ENCODE measurements at places on chromosomes 3 and 15.

- no peak for DNase-seq
These were observed 112.0 kb upstream of the TJP1 start for GRCh38 chr15:29934251-29934650.

DNA sequence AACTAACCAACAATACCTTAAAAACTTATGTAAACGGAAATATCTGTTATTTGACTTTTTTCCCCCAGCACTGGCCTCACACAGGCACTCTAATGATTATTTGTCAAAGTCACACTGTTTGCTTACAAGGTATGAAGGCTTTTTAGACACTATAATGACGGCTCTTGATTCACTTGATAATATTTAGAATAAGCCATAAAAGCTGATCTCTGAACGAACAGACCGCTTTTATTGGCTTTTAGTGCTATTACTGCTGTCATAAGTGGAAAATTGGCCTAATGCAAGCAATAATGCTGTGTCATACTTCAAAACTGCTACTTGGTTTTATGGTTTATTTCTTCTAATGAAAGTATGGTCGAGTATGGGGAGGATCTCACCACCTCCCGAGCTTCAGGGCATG, 35.1 kb downstream of the MDFIC2 start:
- DNase-seq, result no peak

DNA sequence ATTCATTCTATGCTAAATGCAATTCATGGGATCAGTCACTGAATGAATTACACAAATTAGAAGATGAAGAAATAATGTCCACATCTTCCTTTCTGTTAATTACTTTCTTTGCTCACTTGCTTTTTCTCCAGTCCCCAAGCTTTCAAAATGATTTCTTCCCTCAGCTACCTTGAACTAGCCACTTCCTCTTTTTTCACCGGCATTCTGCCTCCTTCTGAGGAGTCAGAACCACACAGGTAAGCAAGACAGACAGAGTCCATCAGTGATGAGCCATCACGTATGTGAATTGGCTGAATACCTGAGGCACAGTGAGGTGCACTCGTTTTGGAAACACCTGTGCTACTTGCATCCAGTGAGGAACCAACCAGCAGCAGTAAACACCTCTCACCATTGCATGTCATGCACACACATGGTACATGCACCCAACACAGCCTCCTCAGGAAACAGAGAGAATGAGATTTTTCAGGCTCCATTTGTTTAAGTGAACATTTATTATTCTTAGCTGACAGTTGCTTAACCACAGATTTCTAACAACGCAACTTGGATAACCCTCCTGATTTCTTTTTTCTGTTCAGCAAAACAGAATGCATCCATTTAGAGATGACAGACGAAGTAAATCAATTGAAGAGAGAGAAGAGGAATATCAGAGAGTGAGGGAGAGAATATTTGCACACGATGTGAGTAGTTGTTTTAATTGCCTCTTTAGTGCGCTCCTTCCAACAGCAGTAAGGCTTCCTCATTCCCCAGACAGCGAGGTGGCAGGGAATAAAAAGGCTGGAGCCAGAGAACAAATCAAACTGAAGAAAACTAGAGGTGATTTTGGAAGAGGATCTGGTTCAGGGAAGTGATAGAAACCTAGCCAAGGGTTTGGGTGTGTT, 69.3 kb downstream of the ARPP21 start:
- no peak for DNase-seq

- no peak for DNase-seq
These were observed 4.7 kb upstream of the GCSAM start for GRCh38 chr3:112137781-112138180.

GRCh38 chr15:68739390-68740080, 81.2 kb downstream of the ANP32A start:
- no peak for DNase-seq

- DNase-seq, result no peak
These were observed 91.1 kb upstream of the RNF7 start for GRCh38 chr3:141646760-141647561.

- DNase-seq, result no peak
These were observed 464.2 kb downstream of the LPP start for GRCh38 chr3:188617988-188618701.

All from T-helper 2 cell (primary cell).